ENCODE measurements at places on chromosomes 6 and 20.

DNA sequence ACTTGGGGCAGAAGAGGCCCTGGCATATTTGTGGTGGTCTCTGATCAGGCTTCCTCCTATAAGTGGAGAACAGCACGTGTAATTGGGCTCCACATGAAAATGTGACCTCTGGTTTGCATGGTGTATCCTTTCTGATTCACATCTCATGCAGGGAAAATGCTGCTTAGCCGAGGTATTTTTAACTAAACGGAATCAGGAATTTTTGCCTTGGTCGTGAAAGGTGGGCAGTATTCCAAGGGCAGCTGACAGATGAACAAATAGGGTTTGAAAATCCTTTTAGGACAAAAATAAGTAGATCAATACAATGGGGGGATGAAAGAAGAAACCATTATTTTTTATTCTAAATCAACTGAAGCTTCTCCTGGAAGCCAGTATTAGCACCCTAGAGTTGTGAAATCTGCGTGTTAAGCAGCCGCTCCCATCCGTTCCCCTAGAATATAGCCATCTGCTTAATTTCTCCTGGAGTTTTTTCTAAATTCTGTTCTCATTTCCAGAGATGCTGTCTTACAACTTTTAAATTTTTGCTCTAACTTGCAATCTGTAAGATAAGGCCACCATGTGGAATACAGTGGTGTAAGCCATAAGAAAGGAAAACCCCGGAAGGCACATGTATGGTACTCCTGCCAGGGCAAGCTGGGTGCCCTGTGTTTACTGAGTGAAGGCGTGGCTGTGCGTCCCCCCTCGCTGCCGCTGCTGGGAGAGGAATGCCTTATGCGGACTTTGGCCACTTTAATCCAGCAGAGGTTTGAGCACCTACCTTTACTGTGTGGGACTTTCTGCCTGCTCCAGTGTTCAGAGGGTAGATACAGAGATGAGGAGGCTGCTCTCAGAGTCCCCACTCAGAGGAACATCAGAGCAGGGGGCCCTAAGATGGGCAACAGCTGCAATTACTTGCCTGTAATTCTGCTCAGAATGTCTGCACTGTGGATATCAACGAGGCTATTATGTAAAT is 52.4 kb downstream of the SYNJ2 start:
- DNase-seq = no peak

DNA sequence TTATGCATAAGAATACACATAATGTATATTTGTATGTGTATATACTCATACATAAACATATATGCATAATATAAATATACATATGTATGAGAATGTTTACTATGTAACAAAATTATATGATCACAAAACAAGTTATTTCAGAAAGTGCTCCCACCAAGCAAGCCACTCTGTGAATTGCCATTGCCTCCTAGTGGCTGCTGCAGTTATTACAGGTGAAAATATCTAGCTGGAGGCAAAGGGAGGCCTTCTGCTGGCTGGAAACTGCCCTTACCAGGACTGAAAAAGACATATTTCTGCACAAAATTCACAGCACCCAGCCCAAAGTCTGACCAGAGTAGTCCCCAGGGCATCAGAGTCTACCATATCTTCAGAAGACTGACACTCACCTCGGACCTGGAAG is 14.4 kb upstream of the ADAM33 start:
- no peak for DNase-seq

- DNase-seq = no peak
These were observed 74.6 kb downstream of the MAP3K5 start for GRCh38 chr6:136717716-136717990.

DNA sequence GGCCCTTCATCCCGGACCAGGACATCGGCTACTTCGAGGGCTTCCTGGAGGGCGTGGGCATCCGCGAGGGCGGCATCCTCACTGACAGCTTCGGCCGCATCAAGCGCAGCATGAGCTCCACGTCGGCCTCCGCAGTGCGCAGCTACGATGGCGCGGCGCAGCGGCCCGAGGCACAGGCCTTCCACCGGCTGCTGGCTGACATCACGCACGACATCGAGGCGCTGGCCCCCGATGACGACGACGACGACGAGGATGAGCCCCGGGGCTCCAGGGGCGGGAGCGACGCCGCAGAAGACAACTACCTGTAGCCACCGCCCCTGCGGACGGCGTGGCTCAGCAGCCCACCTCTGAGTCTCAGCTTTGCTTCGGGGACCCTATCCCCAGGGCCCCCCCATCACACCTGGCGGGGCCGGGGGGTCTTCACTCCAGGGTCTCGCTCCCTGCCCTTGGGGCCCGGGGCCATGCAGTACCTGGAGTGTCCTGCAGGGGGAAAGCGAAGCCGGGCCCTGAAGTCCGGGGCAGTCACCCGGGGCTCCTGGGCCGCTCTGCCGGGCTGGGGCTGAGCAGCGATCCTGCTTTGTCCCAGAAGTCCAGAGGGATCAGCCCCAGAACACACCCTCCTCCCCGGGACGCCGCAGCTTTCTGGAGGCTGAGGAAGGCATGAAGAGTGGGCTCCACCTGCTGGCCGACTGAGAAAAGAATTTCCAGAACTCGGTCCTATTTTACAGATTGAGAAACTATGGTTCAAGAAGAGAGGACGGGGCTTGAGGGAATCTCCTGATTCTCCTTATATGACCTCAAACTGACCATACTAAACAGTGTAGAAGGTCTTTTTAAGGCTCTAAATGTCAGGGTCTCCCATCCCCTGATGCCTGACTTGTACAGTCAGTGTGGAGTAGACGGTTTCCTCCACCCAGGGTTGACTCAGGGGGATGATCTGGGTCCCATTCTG is 20.8 kb upstream of the HCK start:
- DNase-seq = peak; percentile 34

DNA sequence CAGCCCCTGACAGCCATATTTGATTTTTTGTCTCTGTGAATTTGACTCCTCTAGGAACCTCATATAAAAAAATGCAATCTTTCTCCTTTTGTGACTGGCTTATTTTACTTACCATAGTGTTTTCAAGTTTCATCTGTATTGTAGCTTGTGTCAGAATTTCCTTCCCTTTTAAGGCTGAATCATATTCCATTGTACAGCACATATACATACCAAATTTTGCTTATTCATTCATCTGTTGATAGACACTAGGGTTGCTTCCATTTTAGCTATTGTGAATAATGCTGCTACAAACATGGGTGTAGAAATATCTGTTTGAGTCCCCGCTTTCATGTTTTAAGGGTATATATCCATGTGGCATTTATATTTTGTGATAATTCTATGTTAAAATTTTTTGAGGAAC is 49.2 kb upstream of the RNF217 start:
- DNase-seq = no peak

- DNase-seq = no peak
These were observed 44.7 kb upstream of the ESR1 start for GRCh38 chr6:151762817-151763216.

GRCh38 chr6:135115834-135116233 is 61.2 kb upstream of the HBS1L start:
- no peak for DNase-seq

DNA sequence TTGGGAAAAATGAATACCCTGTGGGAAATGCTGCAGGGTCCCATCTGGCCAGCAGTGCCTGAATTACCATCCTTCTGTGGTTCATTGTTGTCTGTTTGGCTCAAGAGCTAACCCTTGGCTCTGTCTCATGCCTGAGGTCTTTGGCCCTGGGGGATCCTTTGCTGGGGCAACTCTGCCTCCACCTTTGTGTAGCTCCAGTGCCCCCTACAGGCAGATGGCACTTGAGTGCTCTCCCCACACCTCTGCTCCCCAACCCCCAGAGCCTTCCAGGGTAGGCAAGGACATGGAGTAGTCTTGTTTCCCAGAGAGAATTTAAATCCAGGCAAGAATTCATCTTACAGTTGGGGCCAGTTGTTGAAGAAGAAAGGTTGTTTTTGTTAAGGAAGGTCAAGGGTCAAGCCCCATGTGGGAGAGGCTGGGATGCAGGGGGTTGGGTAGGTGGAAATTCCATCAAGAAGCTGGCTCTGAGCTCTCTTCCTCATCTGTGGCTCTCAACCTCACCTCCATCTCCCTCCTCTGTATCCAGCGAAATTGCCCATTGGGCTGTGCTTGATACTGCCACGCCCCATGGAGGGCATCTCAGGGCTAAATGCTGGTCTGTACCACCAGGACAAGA is 44.2 kb downstream of the ZNF831 start:
- DNase-seq = no peak

GRCh38 chr6:129312880-129313279 is 397.1 kb downstream of the ARHGAP18 start:
- no peak for DNase-seq

DNA sequence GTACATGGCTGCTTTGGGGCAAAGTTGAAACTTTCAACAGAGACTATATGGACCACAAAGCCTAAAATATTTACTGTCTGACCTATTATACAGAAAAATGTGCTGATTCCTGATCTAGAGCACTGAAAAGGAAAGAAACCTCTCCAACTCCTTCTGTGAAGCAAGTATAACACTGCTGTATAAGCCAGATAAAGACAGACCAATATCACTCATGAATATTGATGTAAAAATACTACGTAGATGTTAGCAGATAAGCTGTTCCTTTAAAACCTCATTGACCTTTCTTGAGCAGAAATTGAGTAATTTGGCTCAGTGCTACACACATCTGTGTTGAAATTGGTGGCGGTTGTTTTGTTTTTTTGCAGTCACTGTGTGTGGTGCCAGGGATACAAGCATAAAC is 69.9 kb upstream of the HDAC2 start:
- DNase-seq = no peak

GRCh38 chr20:44897133-44897532 is 11.6 kb downstream of the YWHAB start:
- no peak for DNase-seq

GRCh38 chr20:5397393-5397792 is 80.6 kb upstream of the PROKR2 start:
- no peak for DNase-seq
